CD4-positive, alpha-beta T cell treated with Interleukin-17A for 1 hour (primary cell): ENCODE measurements at places on chromosomes 6 and 20.
A peak's percentile ranks its signal among the peaks of the same experiment; 100 is the strongest.

- DNase-seq = no peak
These were observed 969.2 kb upstream of the SLC35B3 start for GRCh38 chr6:9404351-9405146.

DNA sequence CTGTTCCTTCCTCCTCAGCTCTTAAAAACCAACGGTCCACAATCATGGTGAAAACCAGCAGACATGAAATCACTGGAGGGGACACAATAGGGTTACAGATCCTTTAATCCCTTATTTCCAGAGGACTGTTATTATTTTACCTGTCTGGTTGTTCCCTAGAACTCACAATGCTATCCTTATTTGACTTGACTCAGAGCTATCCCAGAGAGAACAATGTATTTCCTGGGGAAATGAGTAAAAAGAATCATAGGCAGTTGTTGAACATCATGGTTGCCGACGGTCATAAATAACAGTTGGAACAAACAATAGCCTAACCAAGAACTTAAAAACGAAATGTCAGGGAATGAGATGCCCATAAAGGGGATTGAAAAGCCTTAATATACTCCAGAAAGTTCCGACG is 9.3 kb downstream of the OR2H1 start:
- no peak for DNase-seq

GRCh38 chr6:169845426-169846285 is 94.2 kb downstream of the ERMARD start:
- no peak for DNase-seq

DNA sequence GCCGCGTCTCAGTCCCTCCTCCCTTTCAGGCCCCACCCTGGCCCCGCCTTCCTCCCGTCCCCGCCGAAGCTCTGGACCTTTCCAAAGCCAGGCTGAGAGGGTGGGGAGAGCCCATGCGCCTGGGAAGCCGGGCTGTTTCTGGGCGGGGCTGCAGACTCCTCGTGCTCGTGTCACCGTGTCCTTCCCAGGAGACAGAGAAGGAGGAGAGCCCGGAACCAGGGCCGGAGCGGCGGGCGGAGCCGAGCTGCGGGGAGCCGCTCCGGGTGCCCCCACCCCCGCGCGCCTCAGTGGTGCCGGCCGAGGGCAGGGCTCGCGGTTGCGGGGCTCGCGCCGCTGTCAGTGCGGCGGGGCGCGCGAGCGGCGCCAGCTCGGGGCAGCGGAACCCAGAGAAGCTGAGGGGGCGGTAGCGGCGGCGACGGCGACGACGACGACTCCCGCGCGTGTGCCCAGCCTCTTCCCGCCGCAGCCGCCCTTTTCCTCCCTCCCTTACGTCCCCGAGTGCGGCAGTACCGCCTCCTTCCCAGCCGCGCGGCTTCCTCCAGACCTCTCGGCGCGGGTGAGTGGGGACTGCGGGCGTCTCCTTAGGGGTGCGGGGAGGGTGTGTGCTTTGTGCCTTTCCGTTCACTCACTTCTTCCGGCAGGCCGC is at the start of gene RALY:
Gene RALY, plus strand, starts transcription at position 336 of the 646 bp plus-strand sequence. CDS start 78,164 bp downstream, outside the sequence.
- peak; percentile 95 for DNase-seq

DNA sequence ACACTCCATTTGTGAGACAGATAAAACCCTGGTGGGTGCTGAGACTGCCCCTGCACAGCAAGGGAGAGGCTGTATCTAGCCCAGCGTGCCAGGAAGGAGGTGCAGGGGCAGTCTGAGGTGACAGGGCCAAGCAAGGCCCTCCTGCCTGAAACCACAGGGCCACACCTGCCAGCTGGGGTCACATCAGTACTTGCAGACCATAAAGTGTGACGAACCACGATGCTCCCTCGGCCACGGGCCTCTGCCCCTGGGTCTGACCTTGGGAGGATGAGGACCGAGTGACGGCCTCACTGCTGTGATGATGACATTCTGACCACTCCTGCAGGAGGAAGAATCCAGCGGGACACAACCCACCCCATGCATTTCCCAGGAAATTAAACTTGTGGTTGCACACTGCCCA is 75.1 kb downstream of the NINL start:
- DNase-seq = no peak
